ENCODE measurements at places on chromosomes 2 and 18.
A peak's percentile ranks its signal among the peaks of the same experiment; 100 is the strongest.

DNA sequence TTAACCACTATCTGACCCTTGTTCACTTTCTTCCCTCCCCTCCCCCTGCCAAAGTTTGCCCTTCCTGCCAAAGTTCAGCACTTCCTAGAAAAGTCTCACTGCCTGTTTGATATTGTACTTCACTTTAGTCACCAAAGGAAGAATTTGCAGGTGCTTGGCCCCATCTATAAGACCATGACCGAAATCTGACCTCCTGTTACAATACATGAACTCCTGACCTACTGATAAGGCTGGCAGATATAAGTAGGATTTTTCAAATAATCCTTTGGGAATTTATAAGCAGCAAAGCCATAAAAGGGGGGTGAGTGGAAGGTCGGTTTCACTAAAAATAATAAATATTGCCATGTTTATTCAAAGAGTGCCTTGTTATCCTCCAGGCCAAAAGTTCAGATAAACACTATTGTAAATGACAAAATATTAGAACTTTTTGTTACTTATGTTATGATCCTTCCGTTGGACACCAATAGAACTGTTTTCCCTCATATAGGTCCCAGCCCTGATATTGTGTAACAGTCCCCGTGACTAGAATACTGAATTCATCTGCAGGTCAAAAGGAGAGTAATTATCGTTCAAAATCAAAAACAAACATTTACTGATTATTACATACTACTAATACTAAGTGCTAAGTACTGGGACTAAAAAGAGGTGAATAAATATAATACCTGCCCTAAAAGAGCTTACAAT lies 277.6 kb downstream of the EXOC6B start:
- no peak for DNase-seq

DNA sequence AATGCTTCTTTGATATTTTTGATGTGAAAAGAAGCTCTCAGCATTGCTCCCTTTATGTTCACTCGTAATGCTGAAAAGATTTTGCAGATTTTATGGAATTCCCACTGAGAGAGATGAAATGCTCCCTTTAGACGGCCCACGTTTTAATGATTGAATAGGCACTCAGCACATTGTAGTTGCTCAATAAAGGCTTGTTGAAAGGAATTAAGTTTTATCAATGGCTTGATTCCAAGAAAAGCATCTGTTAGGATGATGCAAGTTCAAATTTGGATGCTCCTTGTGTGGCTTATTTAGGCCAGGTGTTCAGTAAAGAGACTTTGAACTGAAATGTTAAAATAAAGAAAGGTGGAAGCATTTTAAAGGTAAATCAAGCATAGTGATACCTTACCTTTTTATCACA lies 725.1 kb downstream of the EPHA4 start:
- DNase-seq = no peak

DNA sequence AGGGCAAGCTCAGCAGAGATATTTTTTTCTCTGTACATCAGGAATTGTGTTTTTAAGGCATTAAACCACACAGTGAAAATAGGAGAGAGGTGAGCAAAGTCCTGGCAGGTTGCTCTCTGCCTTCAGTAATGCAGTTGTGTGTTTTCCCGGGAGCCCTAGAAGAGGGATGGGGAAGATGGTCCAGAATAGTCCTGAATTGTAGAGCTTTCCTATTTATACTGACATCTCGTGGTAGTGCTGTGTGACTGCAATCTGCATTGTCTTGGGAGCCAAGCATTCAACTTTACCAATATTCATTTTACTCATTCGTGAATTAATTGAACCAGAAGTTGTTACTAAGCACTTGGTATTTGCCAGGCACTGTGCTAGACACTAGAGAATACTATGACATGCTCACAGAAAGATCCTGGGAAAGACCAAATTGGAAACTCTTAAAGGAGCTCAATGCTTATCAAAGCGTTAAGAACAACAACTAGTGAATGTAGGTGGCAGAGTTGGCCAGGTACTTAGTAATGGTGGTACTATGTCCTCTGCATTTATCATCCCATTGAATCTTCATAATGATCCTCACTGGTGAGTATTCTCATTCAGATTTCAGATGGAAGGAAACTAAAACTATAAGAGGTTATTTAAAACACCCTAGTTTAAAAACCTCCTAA lies 214.6 kb downstream of the TRIB2 start:
- DNase-seq = peak; percentile 78

GRCh38 chr2:188028739-188029138 lies 262.9 kb upstream of the GULP1 start:
- no peak for DNase-seq

- DNase-seq = no peak
Measured at GRCh38 chr2:118687698-118688097, 159.8 kb downstream of the EN1 start.

DNA sequence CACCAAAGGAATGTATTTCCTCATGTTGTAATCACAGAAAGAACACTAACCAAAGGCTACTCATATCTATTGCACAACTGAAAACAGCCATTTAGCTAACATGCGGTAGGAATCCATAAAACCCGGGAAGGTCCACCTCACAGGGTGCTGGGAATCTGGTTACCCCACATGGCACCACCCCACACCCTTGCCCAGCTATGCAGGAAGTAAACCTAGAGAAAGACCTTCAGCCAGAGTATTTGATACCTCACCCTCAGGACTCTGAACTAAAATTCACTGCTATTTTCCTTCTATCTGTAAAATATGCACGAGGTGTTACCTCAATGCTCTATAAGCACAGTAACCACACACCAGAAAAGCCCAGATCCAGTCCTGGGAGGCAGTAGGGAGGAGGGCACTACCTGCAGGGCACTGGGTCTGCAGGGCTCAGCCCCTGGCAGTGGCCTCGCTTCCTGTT lies 45.8 kb downstream of the PTPN2 start:
- no peak for DNase-seq

- peak; percentile 4 for DNase-seq
Measured at GRCh38 chr2:160324161-160324800, 124.2 kb upstream of the ITGB6 start.

GRCh38 chr2:218985325-218986091 lies 524 bp upstream of the FEV start:
- DNase-seq = no peak

- DNase-seq = no peak
Measured at GRCh38 chr2:48770181-48770580, 14.7 kb upstream of the LHCGR start.

DNA sequence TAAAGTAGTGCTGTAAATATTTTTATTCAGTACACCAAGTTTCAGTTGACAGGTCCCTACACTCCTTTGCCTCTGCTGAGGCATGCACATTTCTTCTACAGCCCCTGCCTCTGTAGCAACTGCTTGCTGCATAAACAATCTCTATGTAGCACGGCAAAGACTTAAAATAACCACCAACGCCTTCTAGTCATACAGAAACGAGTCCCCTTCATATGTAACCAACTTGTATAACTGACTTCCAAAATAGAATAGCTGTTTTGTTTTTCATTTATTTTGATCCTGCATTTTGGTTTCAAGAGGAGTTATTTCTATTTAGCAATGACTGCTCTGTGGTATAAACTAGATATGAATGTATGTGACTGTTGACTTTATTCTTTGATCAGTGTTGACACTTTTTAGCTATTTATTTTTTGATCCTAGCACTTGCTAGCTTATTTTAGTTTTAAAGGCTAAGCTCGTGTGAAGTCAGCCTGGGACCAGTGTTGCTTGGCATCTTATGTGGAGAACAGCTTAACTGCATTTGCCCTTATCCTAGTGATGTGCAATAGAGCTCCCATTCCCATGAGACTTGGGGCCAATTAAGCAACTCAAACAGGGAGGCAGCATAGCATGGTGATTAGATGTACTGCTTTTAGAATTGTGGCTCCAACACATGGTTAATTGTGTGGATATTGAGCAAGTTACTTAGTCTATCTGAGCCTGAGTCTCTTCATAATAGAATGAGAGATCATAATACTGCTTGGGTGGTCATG lies 79.6 kb downstream of the HRH4 start:
- no peak for DNase-seq

DNA sequence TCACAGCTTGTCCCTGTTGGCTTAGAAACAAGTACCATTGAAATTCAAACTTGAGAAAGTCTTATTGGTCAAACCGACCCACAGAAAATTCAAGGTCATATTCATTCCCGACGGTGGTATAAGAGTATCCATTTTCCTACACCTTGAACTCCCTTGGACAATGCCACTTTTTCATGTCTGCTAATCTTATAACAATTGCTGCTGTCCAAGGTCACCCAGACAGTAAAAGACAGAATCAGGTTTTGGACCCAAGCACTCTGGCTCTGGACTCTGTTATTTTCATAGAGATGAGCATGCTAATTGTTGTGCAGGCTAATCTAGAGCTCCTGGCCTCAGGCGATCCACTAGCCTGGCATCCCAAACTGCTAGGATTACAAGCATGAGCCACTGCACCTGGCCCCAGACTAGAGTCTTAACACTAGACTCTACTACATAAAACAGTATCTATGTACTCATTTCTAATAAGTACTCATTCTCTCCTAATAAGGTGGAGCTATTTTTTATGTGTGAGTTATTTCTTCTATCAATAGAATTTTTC lies 57.8 kb downstream of the C2orf76 start:
- DNase-seq = no peak

- peak; percentile 8 for DNase-seq
Measured at GRCh38 chr2:224749136-224749535, 33.0 kb upstream of the CCDC195 start.

DNA sequence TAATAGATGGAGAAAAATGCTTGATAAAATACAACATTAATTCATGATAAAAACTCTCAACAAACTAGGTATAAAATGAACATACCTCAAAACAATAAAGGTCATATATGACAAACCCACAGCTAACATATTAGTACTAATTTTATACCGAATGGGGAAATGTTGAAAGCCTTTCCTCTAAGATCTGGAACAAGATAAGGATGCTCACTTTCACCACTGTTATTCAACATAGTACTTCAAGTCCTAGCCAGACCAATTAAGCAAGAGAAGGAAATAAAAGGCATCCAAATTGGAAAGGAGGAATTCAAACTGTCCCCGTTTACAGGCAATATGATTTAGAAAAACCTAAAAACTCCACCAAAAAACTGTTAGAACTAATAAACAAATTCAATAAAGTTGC lies 61.5 kb upstream of the CTIF start:
- DNase-seq = no peak

DNA sequence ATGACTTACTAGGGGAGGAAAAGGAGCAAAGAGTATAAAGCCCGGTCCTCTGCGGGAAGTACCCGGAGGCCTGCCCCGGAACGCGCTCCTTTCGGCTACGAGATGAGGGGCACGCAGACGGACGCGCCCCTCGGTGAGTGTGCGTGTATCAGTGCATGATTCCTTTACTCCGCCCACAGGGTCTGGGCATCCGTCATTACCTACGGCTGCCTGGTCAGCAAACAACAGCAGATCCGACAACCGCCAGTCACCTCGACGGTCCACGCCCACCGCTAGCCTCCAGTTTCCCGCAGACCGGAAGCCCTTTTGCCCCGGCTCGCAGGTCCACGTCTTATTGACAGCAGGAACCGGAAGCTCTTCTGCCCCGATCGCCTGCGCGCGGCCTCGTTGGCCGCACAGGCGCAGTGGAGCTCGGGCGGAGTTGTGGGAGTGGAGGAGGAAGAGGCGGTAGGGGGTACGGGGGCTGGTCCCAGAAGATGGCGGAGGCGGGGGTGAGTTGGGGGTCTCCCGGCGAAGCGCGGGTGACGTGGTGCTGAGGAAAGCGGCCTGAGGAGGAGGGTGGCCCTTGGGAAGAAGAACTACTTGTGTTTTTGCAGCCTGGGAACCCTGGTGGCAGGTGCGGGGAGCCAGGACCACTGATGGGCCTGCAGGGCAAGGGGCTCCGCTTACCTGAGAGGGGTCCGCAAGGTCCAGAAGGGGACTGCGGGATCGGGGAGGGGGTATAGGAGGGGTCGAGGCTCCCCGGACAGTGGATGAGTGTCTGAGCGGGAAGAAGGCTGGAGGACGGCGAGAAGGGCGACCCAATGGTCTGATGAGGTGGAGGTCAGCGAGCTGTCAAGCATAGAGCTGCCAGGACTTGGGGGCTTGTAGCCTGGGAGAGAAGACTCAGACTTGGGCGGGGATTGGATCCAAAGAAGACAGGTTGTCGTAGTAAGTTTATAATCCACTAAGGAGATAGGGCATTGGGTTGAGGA lies at the start of gene INSIG2:
Gene INSIG2 (plus strand): TSS at position 421 of the 974 bp plus-strand sequence. CDS start 8,086 bp downstream, outside the sequence.
- DNase-seq = peak; percentile 97

- DNase-seq = peak; percentile 16
Measured at GRCh38 chr18:50218432-50219197, 23.7 kb upstream of the MYO5B start.

DNA sequence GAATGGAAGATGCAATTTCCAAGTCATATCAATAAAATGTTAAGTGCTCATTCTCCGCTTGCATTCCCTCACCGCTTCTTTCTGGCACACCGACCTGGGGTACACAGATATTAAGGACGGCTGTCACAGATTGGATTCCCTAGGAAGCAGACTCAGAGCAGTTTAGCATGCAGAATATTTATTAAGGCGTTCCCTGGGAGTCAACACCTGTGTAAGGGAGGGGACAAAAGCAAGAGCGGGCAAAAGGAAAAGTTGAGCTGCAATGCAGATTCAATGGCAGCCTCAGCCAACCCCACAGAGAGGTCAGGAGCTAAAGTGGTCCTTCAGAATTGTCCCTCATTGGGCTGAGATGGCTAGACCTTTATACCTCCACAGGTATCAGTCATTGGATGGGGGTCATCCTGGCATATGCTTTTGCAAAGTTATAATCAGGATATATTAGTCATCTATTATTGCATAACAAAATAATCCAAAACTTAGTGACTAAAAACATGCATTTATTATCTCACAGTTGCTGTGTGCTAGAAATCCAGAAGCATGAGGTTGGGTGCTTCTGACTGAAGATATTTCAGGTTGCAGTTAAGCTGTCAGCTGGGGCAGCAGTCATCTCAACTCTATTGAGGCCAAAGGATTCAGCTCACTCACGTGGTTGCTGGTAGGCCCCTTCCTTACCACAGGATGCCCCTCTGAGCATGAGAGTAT lies 27.0 kb upstream of the INO80D start:
- no peak for DNase-seq

- DNase-seq = no peak
Measured at GRCh38 chr2:3463944-3464343, 55.4 kb downstream of the ADI1 start.

- no peak for DNase-seq
Measured at GRCh38 chr2:27792759-27793158, 21.2 kb downstream of the MRPL33 start.

DNA sequence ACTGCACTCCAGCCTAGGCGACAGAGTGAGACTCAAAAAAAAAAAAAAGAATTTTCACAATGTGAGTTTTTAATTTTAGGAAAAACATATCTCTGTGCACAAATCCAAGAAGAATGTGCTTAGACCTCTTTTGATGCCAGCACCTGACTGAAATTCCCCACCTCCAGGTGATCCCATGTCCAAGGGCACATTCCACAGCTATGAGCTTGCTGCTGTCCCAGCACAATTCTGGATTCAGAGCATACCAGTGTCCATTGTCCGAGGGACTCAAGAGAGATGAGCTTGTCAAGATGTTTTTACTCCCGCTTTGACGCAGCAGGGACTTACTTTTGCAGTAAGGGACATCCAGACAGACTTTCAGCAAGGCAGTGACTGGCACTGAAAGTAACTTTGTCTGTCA lies 489.1 kb upstream of the ACVR2A start:
- no peak for DNase-seq

- no peak for DNase-seq
Measured at GRCh38 chr18:77162580-77162979, 30.0 kb upstream of the MBP start.
